Natural killer cell treated with Interleukin-12 subunit alpha and Interleukin-12 subunit beta and Interleukin-15 and Interleukin-18, amount 100 ng/mL, for 72 hours (primary cell): ENCODE measurements at places on chromosomes 16 and 17. TPM values are rescaled to one million over a fixed set of nuclear protein-coding genes. Genes with fewer than 3 reads are reported as not detected.

KPNA2 gene
- 218 TPM for total RNA-seq

GAS7 gene
- total RNA-seq: 5.5 TPM

GRCh38 chr16:6517020-6517720 lies 815.5 kb upstream of the RBFOX1 start:
- H3K27me3 ChIP-seq: no peaks in the 10 kb centered on the region
- no peak overlapping the region for H3K27ac ChIP-seq
- H3K36me3 ChIP-seq: no peaks in the 10 kb centered on the region
- no peaks in the 10 kb centered on the region for H3K4me1 ChIP-seq
- no peak for DNase-seq

ANKRD40CL gene
- total RNA-seq: not detected

GRCh38 chr17:1947743-1948516 lies 77.2 kb downstream of the RTN4RL1 start:
- peaks cover 3% of the 10 kb centered on the region for H3K4me1 ChIP-seq
- peaks cover 3% of the 10 kb centered on the region for H3K27me3 ChIP-seq
- H3K36me3 ChIP-seq: no peaks in the 10 kb centered on the region
- H3K4me3 ChIP-seq: no peak overlapping the region

DNA sequence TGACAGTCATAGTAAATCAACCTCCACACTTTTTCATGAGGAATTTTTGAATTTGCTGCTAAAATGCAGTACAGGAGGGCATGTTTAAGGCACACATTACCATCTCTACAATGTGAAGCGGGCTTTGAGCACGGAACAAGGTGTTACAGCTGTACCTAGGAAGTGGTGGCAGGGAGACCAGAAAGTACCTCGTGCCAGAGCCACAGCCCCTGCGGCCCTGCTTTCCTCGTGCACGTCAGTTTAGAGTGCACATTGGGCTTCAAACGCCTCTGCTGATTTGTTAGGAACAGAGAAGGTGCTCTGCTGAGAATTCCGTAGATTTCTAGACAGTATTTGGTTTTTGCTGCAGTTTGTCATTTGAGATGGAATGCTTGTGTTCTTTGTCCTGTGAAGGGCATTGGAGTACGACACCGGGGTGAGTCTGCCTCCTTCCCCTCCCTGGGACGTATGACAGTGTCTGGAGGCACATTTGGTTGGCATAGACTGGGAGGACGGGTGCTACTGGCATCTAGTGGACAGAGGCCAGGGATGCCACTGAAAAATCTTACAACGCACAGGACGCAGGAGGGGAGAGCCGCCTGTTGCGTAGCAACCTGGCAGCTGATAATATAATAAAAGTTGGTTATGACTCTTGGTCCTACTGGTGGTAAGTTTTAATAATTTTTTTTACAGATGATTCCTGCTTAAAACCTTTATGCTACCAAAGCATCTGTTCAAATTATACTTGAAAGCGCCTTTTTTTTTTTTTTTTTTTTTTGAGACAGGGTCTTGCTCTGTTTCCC lies 9.1 kb downstream of the FOXK2 start:
- no peaks in the 10 kb centered on the region for H3K27me3 ChIP-seq
- H3K36me3 ChIP-seq: no peaks in the 10 kb centered on the region
- no peak for DNase-seq
- peaks cover 34% of the 10 kb centered on the region for H3K4me1 ChIP-seq

CDH1 gene
- total RNA-seq: 0.38 TPM

KIF18B gene
- total RNA-seq: 26.5 TPM

TMC5 gene
- total RNA-seq: not detected

DNA sequence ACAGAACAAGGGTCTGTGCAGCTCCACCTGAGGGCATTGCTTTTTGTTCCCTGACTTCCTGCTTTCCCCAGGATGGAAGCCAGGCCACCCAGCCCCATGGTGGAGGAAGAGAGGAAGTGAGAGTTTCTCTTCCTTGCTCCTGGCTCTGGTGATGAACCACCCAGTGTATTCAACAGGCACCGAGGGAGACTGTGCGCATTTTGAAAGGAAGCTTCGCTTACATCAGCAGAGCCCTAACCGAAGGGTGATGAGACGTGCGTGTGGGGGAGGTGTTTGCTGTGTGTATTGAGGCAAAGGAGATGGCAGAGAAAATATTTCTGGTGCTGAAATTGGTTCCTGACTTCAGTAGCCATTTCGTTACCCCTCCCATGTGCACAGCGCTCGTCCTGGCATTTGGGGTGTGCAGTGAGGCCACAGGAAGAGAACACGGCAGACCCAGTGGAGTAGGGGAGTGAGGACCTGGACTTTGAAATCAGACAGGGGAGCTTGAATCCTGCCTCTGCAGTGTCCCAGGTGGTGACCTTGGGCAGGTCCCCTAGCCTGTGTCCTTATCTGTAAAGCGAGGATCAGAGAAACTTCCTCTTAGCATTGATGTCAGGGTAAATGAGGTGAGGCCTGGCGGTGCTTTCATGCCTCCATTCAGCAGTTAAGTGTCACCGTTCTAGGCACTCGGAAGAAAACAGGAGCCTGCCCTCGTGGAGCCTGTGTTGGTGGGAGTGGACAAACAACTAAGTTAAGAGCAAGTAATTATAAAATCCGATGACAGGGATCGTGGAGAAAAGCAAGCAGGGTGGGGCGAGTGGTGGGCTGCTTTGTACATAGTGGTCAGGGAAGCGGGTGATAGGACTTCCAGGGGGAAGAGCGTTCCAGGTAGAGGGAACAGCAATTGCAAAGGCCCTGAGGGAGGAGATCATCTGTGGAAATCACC lies 7.4 kb downstream of the CMIP start:
- H3K4me3 ChIP-seq: peak overlapping the region; percentile 40
- peak overlapping the region; percentile 92 for H3K27ac ChIP-seq
- peaks cover 57% of the 10 kb centered on the region for H3K4me1 ChIP-seq
- DNase-seq: no peak
- H3K36me3 ChIP-seq: peaks cover 6% of the 10 kb centered on the region
- no peaks in the 10 kb centered on the region for H3K27me3 ChIP-seq
